Hepatocyte (in vitro differentiated cells): ENCODE measurements at places on chromosomes 6 and 20. TPM values are rescaled to one million over a fixed set of nuclear protein-coding genes. Genes with fewer than 3 reads are reported as not detected.

Gene BMP6
- 3.5 and 4.0 TPM in 2 replicates for polyA plus RNA-seq

Gene EMILIN3
- polyA plus RNA-seq: 2.8 and 3.0 TPM in 2 replicates

Gene CST3
- 2,777 and 2,850 TPM in 2 replicates for polyA plus RNA-seq

Gene HLA-B
- polyA plus RNA-seq: 151 and 216 TPM in 2 replicates

Gene LAMA2
- polyA plus RNA-seq: 11.1 and 12.3 TPM in 2 replicates

Gene ABHD16B
- 0.68 and 0.95 TPM in 2 replicates for polyA plus RNA-seq

Gene TOMM6
- 211 and 240 TPM in 2 replicates for polyA plus RNA-seq

Gene MATN4
- polyA plus RNA-seq: 0.50 TPM in 1 of 2 replicates, not detected in the other

Gene SMLR1
- polyA plus RNA-seq: 13.7 and 31.0 TPM in 2 replicates

Gene RAET1E
- polyA plus RNA-seq: 0.44 TPM in 1 of 2 replicates, not detected in the other

Gene HLA-DRB1
- 72.9 and 77.2 TPM in 2 replicates for polyA plus RNA-seq

Gene RGS17
- 0.27 and 0.52 TPM in 2 replicates for polyA plus RNA-seq

Gene AIF1
- 7.2 and 12.8 TPM in 2 replicates for polyA plus RNA-seq

Gene EEF1E1
- polyA plus RNA-seq: 54.9 and 63.4 TPM in 2 replicates

Gene TRAPPC3L
- 1.2 TPM in 1 of 2 replicates, not detected in the other for polyA plus RNA-seq

Gene SNAP25
- 5.2 TPM in 2 replicates for polyA plus RNA-seq

DNA sequence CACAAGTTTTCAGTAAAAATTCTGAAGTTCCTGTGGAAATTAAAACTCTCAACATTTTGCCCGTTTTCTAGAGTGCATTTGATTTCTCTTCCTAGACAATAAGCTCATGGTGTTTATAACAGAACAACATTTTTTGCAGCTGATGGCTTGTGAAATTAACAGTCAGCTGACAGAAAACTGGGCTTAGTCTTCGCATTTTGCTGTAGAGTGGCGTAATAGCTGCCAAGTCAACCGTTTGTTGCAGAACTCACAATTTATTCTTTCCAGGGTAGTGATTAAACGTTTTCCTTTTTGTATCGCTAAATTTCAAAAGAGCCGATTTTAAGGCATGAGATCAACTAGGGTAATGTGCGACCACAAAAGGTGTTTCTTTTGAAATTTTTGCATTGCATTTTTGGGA, 1.4 kb downstream of the SPO11 start:
- no peak for DNase-seq

- peak; percentile 35 for DNase-seq
Observed at GRCh38 chr6:169035385-169036240, 218.0 kb downstream of the THBS2 start.

DNA sequence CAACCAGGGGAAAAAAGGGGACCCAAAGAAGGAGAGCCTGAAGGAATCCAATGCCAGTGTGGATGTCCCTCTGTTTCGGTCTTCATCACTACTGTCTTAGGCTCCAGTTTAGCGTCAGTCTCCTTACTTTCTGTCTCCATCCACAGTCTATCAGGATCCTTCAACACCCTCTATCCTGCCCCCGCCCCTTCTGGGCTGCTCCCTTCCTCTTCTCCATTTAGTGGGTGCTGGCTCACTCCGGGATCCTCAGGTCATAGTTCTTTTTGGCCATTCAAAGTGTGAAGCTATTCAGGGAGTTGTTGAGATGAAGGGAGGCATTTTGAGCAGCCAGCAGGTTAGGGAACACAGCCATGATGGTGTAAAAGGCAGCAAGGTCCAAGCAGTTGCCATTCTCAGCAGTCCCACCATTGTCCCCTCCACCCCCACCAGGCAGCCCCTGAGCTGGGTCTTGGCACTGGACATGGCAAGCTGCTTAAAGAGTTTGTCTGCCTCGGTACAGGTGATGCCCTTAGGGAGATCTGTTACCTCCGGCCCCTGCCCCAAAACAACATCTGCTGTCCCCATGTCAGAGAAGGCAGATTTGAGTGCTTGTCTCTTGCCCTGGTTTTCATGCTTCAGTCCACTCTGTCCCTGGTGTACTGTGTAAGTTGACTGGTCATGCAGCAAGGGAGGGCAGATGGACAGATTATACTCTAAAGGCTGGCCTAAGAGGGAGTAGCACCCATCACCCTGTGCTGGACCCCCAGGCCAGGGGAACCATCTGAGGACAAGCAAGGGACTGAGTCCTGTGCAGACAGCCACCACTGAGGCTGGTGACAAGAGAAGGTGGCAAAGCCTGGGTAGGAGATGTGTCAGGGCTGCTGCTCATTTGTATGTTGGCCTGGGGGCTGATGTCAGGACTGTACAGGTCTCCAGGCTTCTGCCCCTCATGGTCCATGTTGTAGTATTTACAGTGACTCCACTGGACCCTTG, 842.0 kb downstream of the HACE1 start:
- no peak for DNase-seq

- no peak for DNase-seq
Observed at GRCh38 chr6:125586074-125586473, 163.4 kb upstream of the HEY2 start.

DNA sequence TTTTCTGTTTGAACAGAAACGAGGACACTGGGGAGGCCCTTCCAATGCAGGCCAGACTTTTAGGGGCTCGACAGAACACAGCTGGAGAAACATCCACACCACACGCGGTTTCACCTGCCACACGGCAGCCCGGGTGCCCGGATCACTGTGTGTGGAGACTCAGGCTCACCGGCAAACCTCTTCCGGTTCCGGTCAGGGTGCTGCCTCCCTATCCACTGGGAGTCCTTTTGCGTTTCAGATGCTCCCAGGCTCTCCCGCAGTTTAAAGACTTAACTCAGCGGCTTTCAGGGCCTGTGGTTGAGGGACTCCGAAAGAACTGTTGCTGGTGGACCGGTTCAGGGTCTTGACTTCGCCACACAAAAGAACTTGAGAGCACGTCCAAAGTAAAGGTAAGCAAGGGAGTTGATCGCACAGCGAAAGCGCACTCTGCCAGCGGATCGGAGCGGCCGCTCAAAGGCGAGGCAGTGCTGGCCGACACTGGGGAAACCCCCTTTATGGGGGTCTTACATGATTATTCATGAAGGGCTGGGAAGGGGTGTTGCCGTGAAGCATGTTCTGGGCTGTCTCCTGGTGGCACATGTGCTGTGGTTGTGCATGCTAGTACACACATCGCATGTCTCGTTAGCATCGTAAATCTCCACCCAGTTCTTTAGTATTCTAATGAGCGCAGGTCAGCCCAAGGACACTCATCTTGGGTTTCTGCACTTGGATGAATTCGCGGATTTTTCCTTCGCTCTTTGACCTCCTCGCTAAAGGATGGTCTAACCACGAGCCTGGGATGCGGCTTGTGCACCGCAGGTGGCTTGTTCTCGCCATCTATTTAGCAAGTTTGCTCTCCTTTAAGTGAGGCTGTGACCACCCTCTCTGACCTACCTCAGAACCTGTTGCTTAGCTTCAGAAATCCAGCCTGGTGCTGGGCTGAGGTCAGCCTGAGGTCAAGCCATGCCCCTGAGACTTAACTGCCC, 180.3 kb downstream of the CDH26 start:
- no peak for DNase-seq

DNA sequence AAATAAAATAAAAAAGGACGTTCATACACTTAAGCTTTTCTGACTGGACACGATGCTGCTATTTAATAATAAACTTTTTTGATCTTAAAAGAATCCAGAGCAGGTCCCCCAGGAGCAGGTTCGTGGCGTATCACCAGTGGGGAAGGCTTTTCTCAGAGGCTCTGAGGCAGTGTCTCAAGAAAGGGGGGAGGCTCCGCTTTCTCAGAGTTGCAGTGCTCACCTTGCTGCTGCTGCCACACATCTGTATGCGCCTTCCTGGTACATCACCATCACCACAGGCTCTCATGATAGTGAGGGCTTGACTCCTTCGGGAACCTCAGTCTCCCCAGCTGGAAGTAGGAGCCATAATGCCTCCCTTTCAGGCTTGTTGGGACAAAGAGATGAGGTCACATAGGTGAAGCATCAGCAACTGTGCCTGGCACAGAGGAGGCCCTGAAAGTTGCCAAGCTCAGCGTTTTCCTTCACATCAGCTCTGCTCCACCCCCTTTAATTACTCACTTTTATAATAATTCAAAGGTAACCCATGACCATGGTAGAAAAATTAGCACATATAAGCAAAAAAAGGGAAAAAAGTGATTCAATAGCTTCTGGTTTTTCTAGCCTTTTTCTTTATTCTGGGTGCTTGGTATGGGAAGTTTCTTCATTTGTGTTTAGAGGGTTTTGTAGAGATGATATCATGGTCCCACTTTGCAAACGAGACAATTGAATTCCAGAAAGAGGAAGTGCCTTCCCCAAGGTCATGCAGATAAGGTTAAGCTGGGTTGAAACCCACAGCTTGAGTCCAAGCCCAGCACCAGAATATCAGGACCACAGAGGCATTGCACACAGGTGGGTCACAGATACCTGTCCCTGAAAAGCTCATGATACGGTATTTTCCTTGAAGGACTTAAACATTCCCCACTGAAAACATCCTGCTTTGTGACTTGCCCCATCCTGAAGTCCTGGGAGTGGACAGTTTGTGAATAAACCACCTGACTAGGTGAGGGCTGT, 24.5 kb downstream of the SRSF3 start:
- DNase-seq: no peak

DNA sequence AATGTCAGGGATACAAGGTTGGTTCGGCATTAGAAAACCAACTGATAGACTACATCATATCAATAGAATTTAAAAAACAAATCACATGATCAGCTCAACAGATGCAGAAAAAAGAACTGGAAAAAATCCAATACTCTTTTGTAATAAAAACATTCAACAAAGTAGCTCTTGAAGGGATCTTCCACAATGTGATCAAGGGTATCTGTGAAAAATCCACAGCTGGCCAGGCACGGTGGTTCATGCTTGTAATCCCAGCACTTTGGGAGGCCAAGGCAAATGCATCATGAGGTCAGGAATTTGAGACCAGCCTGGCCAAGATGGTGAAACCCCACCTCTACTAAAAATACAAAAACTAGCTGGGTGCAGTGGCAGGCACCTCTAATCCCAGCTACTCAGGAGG, 63.1 kb downstream of the ASCC3 start:
- no peak for DNase-seq

GRCh38 chr20:25194333-25194972, 1.1 kb upstream of the ENTPD6 start:
- DNase-seq: no peak

GRCh38 chr6:116764961-116765841, at the start of gene FAM162B:
Gene FAM162B, minus strand, starts transcription at chr6:116765719. Its CDS starts 143 bp downstream, at chr6:116765576.
- peak; percentile 46 for DNase-seq

- DNase-seq: no peak
Observed at GRCh38 chr6:44966449-44967092, 361.6 kb upstream of the RUNX2 start.

DNA sequence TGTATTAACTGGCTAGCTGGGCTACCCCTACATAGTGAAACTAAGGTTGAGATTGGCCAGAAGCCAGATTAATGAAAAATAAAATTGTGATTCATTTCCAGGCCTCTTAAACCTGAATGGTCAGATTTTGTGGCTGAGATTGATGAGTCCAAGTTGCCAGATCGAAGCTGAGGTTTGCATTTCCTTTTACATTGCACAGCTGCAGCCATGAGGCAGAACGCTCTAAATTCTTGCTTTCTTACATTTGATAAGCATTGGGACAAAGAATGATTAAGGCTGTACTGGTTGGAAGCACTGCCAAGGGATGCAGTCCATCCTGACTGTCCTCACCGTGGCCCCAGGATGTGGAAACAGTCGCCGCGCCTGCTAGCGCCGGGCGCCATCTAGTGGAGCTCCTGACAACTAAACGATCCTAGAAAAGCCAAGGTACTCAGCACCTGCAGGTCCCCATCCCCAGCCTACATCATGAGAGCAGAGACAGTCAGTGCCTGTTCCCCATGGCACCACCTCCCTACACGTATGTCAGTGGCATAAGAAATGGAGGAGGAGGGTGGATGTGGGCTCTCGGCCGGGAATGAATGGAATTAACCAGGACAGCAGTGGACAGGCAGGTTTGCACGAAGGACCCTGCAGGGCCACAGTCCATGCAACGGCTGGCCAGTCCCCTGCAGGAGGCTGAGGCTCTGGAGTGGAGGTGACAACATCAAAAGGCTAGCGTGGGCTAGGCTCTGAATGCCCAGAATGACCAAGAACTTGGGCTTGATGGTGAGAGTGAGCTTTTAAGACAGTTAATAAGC, 19.0 kb downstream of the PXDC1 start:
- DNase-seq: peak; percentile 90

DNA sequence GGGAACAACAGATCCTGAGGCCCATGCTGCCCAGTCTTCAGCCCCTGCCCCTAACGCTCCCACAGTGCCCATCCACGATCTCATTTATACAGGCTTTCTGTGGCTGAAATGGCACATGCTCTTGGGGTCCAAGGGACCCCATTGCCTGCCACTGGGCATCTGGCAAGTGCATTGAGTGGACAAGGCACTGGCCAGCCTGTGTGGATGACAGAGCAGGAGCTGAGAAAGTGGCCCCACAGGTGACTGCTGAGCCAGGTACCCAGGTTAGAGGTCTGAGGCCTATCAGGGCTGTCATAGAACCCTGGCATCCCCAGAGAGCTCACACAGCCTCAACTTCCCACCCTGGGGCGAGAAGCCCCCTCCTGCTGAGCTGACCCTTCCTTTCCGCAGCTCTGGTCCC, 86.0 kb upstream of the NXT1 start:
- no peak for DNase-seq

DNA sequence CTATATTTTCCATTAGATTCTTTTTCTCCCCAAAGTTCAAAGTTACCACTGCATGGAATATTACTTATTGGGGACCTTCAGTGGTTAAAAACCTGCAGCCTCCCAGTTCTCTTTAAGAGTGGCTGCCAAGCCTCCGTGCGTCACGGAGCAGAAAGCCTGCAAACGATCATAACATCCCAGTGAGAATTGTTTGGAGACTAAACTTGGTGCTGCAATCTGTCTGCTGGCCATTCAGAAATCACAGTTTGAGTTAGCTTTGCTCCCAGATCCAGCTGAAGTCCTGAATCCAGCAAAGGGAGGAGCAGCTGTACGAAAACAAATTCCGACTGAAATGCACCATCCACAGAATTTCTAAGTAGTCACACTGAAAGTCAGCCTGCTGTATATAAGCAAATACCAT, 213.5 kb upstream of the PDE10A start:
- DNase-seq: no peak

- DNase-seq: no peak
Observed at GRCh38 chr20:47981222-47981621, 195.9 kb upstream of the SULF2 start.

DNA sequence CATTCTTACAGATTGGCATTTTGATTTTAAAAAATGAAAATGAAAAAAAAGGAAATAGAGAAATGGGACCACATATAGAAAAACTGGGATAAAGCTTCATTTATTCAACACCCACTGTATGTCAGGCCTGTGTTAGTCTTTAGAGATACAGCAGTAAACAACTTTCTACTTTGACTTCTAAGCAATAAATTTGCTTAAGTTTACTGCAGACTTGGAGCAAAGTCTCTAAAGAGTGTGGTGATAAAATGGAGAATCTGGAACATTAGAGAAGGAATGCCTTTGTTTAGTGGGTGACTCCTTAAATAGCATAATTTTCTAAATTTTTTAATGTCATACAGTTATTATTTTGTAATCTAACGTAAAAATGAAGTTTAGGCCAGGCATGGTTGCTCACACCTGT, 80.7 kb upstream of the CNKSR3 start:
- no peak for DNase-seq
